Urinary bladder (tissue), 4 donors: ENCODE measurements at places on chromosomes 4 and X. TPM values are rescaled to one million over a fixed set of nuclear protein-coding genes. Genes with fewer than 3 reads are reported as not detected.

DNA sequence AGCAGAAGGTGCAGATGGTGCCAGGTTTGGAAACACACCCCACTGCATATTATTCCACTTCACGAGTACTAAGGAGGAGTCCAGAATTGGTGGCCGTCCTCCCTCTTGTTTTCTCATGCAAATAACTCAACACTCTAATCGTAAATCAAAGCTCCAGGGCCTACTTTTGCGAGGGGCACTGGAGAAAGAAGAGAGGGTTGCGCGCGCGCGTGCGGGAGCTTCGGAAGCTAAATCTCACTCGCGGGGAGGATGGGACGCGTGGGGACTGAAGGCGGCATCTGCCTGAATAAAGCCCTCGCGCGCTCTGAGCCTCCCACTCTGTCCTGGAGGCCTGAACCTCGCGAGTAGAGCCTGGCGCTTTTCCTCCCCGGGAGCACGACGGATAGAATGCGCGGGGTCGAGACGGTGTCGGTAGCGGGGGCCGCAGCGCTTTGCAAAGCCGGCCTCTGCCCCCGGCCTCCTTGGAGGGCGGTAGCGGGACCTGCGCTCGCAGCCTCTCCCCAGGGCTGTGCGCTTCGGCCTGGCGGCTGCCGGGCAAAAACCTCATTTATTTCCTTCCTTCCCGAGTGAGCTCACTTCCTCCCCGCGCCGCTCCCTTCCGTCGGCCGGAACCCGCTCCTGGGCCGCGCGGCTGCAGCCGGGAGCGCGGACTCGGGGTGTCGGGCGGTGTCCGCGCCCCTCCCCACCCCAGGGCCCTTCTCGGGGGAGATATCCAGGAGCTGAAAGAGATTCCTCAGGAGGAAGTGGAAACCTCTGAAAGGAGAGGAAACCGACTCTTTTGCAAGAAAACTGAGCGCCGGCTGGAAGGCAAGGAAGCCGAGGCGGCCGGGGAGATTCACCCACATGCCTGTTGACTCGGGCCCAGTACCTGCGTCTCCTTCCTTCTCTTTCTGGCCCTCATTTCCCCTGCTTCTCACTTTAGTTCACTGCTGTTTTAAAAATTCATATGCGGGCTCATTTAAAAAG lies 20.7 kb downstream of the HAND2 start:
- DNase-seq = no peak

Gene TLR6
- 8.8 TPM for total RNA-seq

GRCh38 chrX:9467751-9468150 lies 2.9 kb downstream of the TBL1X start:
- DNase-seq = no peak

DNA sequence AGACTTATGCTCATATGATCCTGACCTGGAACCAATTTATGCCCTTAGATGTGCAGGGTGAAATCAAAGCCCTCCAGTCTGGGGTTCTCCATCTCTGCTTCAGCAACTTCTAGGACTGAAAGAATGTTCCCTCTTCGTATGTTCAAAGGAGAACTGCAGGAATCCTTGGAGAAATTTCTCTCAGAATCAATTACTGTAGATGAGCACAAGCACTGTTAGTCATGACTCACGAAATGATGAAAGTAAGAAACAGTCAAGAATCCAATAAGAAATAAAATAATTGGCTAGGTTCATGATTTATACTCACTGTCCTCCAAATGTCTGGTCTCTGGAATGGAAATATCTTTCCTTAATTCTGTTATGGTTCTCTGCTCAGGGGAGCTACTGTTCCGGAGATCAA lies 348.2 kb downstream of the PDGFC start:
- no peak for DNase-seq

Gene VEGFC
- total RNA-seq = 15.4 TPM

- DNase-seq = no peak
Observed at GRCh38 chrX:101347859-101348451, 587 bp downstream of the TIMM8A start.

DNA sequence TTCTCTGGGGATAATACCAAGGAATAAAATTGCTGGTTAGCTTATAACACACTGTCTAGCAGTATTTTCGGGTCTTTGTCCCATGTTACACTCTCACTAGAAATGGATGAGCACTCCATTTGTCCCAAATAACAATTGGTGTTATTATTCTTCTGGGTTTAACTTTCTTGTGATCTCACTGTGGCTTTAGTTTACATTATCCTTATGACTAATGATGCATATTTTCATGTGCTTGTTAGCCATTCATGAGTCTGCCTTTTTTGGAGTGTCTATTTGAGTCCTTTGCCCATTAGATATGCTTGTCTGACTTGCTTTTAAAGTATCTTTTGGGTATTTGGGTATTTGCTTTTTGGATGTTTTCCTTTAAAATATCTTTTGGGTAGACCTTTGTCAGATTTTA lies 372.9 kb upstream of the TENM3 start:
- no peak for DNase-seq

Gene HNRNPDL
- total RNA-seq = 195 TPM

DNA sequence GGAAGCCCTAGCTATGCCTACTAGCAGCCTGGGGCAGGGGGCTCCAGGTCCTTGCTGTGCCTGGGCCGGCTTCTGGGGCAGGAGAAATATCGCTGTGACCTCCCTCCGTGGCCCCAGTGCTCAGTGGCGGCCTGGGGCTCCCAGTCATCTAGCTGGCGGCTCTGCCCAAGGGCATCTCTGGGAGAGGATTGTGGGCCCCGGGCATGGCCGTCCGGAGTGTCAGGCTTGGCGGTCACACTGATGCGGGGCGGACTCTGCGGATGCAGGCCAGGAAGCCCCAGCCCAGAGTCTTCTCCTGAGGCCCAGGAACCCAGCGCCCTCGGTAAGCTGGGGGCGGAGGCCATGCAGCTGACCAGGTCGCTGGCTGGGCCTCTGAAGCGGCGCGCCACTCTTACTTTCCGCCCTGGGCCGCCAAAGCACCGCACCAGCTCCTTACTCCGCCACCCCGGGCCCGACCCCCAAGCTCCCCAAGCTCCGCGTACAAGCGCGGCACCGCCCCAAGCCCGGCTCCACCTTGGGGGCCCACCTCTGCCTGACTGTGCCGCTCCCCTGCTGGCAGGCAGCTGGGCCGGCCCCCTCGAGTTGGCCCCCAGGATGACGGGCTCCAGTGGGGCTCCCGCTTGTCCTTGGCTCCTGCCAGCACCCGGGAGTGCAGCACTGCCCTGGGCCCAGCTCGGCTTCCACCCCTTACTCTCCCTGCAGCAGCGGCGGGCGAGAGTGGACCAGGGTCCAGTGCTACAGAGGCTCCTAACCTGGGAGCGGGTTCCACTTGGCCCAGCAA lies 720.0 kb downstream of the PCDH18 start:
- no peak for DNase-seq

Gene CXCL10
- 7.6 TPM for total RNA-seq

DNA sequence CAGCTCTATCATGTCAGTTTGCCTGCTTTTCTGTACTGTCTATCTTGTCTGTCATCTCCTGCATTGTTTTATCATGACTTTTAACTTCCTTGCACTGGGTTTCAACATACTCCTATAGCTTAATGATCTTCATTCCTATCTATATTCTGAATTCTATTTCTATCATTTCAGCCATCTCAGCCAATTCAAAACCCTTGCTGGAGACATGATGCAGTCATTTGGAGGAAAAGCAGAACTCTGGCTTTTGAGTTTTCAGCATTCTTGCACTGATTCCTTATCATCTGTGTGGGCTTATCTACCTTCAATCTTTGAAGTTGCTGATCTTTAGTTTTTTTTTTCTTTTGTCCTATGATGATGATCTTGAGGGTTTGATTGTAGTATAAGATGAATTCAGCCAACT lies 493.8 kb upstream of the GALNT7 start:
- no peak for DNase-seq

DNA sequence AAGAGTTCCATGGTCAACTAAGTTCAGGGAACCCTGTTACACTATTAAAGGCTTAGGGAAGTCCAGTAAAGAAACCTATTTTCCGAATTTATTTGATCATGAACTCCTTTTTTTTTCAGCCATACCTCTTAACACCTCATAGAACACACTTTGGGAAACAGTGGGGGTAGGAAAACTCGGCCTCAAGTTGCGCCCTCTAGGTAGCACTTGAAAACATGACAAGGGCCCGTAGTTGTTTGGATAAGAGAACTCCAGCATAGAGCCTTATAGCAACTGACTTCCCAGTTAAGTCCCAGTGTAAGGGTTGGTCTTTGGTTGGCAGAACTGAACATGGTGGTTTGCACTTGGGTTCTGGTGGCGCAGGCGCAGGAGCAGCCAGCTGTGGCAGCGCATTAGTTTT lies 14.4 kb downstream of the OGT start:
- DNase-seq = no peak
